T-helper 1 cell (primary cell): ENCODE measurements at places on chromosomes 6 and 20.
A peak's percentile ranks its signal among the peaks of the same experiment; 100 is the strongest.

DNA sequence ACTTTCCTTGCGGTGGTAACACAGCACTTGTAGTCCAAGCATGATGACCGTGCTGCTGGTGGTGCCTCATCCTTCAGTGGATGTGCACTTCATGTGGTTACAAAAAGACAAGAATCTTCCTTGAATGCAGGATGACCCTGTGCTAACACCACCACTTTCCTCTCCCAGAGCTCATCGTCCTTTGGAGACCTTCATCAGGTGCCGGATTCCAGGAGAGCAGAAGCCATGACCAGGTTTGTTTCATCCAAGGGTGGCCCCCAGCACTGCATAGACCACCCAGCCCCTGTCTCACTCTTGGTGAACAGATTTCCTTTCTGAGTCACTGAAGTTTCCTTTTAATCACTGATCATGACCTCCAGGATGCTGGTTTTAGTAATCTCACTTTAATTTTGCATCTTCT lies 101.2 kb upstream of the SYNDIG1 start:
- DNase-seq, result no peak

DNA sequence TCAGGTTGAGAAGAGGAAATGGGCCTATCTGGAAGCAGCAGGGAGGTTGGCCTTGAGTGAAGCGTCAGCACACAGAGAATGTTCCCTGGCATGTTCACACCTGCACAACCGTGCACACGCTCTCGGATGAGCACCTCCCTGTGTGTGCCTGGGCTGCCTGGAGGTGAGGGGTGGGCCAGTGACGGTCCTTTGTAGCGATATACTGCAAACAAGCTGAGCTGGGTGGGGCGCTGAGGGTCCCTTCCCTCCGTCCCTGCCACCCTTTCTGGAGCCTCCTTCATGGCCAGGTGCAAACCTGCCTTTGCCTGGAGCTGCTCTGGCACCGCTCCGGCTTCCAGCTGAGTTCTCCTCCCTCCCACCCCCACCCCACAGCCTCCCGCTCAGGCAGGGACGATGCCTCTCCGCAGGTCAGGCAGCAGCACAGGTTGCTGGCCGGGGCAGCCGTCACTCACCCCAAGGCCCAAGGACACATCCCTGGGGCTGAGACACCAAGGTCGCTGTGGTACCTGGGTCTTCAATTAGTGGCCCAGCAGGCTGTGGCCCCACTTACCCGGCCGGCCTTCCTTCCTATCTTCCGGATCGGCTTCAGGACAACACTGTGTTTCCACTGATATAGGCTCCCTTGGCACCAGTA lies 111.6 kb downstream of the ERMARD start:
- DNase-seq, result no peak

DNA sequence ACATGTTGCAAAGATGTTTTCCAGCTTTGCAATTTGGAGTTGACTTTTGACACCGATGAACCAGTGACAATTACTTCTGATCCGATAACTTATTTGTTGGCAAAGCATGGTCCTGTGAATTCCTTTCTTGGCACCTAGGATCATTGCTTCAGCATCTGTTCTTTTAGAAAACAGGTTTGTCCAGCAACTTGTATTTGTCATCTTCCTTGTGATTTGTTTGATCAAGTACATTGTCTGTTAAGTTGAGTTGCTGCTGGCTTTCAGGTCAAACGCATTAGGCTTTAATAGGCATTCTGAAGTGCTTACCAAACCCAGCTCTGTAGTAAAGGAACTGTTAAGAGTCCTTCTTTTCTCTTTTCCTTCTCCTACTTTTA lies 192.4 kb upstream of the ZNF217 start:
- DNase-seq, result no peak

GRCh38 chr6:15416932-15417509 lies 171.2 kb downstream of the JARID2 start:
- no peak for DNase-seq

DNA sequence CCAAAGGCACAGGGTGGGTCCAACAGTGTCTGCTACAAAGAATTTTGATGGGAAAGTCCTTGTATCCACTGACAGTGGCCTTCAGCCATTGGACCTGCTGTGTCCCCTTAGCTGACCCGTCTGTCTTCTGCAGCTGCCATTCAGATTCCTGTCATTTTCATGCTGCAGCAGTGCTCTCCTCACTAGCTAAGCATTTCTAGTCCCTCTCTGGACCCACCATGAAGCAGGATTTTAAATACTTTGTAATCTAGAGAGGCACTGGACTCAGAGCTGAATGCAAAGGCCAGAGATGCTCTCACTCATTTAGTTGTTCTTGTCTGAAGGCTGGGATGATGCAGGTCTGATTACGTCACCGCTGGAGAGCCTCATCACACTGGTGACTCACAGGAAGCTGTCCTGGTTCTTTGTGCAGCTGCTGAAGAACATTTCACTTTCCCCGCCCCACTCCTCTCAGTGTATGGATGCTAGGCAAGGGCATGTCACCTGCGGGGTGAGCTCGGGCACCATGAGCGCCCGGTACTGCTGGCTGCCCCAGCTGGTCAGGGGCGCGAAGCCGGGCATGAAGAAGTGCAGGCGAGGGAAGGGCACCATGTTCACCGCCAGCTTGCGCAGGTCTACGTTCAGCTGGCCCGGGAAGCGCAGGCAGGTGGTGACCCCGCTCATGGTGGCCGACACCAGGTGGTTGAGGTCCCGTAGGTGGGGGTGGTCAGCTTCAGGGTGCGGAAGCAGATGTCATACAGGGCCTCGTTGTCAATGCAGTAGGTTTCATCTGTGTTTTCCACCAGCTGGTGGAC lies 19.4 kb upstream of the TUBB2A start:
- DNase-seq, result no peak

- no peak for DNase-seq
Measured at GRCh38 chr6:4322846-4323309, 187.5 kb upstream of the ECI2 start.

DNA sequence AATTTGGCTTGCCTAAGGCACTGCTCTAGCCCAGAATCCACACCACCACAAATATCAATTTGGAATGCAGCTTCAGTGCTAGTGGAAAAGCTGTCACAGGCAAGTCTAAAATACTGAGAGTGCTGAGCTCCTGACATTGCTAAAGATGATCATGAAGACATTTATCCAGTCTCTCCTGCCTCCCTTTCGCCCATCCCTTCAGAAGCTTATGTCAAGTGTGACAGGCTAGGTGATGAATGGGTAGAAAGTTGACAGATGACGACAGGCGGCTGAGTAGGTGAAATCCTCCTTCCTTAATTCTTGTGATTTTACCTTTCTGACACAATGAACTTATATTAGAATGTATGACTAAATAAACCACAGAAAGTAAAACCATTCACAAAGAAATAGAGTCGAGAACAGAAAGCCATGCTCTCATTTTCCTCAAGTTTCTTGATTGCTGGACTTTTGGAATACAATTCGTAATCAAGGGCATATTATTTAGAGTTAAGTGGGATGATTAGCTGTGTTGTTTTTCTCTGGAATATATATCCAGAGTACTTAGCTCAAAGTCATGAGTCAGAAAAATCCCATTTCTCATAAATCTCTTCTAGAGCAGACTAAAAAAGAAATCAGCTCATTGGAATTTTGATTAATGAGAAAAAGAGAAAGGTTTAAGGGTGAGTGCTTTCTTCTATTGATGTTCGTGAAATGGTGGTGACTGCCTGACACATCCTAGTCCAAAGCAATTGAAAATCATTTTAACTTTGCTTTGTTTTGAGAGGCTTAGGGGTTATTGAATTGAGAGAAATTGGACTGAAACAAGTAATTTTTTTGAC lies 1228.2 kb upstream of the CITED2 start:
- DNase-seq, result no peak

GRCh38 chr6:15023448-15023847 lies 222.4 kb upstream of the JARID2 start:
- no peak for DNase-seq

GRCh38 chr20:19911810-19912382 lies 105.3 kb upstream of the NAA20 start:
- no peak for DNase-seq

GRCh38 chr6:52503323-52503747 lies 73.5 kb downstream of the TRAM2 start:
- no peak for DNase-seq

DNA sequence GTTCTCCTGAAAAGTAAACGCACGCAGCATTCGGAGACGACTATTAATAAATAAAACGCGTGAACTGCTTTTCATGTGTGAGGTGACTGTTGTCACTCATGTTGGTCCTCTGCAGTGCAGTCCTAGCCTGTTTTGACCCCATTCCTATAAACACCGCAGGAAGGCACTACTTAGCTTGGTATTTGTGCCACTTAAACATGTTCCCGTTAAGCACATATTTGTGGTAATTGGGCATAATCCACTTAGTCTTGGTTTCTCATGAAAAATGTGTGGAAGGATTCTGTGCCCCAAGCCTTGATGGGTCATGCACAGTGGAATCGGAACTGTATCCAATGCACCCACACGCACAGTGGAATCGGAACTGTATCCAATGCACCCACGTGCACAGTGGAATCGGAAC lies 313.9 kb downstream of the THBS2 start:
- no peak for DNase-seq

DNA sequence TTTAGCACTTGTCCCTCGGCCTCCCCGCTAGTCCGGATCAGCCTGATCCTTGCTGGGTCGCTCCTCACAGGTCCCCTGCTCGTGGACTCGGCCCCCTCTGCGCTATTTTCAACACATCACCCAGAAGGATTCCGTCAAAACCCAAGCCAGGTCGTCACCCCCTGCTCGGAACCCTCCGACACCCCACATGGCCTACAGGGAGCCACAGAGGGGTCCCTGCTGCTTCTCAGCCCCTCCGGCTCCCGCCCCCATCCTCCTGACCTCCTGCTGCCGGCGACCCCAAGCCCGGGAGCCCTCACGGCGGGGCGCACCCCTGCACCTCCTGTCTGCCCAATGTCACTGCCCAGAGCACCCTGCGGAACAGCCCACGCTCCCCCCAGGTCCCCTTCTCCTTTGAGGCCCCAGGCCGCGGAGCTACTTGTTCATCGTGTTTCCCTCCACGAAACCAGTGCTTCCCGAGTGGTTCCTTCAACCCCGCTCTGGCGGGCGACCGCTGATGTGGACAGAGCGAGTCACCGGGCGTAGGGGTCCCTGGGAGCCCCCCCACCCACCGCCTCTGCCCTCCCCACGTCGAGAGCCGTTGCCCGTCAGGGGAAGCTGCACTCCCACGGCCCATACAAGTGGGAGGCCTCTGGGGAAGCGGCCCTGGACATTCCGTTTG lies 638 bp upstream of the MYL9 start:
- DNase-seq, result no peak

DNA sequence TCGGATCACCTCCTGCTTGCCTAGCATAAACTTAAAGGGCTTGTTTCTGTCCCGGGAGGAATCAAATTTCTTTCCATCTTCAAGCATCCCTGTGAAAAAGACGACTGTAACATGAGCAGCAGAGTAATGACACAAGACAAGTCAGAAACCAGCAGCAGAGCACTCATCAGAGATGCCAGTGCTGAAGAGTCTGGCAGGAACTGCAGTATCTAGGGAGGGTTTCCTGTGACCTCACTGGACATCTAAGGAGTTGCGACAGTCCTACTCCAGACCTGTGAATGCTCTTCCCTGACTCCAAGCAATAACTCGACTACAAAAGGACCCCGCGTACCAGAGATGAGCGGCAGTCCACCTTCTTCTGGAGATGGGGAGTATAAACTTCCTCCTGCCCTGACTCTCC lies 17.3 kb downstream of the FKBP1A start:
- no peak for DNase-seq

DNA sequence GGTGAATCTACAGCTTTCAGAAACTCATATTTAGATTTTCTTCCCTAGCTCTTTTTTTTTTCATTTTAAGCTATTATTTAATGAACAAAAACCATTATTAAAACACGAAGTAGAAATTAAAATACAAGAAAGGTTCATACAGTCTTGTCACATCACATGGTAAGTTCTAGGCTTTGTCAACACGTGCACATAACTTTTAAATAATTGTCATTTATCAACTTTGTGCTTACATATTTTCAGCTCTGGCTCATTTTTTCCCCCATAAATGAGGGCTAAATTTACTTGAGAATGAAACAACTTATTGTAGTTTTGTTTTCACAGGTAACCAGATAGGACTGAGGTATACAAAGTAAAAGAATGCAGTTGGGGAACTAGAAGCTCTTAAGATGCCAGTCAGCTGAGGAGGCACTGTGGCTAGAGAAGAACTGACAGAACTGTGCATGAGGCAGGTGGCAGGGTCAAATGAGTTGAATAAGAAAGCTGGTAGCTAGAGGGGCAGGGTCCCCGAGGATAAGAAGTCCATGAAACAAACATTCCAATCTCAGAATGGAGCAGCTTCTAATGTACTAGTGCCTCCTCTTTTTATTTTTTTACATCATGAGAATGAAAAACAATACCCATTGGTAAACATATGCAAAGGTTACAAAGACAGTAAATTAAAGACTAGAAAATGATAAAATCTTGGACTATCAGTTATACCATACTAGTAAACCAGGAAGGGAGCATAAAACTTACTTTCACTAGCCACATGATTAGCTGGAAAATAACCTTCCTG lies 141.5 kb downstream of the MYB start:
- DNase-seq, result no peak

- no peak for DNase-seq
Measured at GRCh38 chr6:112382778-112383177, 35.6 kb downstream of the RFPL4B start.

DNA sequence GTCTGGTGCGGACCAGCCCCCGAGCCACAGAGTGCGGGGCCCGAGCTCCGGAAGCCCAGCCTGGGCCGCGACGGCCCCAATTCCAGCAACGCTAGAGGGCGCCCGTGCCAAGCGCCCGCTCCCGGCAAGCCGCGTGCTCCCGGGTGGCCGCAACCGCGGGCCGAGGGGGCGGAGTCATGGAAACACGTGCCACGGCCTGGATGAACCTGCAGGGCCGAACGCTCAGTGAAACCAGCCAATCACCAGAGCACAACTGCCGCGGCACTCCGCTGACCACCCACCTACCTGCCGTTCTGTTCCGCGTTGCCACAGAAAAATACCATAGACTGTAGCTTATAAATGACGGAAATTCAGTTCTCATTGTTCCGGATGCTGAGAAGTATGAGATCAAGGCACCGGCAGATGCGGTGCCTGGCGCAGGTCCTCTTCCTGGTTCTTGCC lies 85.7 kb upstream of the FOXC1 start:
- DNase-seq, result peak; percentile 61

DNA sequence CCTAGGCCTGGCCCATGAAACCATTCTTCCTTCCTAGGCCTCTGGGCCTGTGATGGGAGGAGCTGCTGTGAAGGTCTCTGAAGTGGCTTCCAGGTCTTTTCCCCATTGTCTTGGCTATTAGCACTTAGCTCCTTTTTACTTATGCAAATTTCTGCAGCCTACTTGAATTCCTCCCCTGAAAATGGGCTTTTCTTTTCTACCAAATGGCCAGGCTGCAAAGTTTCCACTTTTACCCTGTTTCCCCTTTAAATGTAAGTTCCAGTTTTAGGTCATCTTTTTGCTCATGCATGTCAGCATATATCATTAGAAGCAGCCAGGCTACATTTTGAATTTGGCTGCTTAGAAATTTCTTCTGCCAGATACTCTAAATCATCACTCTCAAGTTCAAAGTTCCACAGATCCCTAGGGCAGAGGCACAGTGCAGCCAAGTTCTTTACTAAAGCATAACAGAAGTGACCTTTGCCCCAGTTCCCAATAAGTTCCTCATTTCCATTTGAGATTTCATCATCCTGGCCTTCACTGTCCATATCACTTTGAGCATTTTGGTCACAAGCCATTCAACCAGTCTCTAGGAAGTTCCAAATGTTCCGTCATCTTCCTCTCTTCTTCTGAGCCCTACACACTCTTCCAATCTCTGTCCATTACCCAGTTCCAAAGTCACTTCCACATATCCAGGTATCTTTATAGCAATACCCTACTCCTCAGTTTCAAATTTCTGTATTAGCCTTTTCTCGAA lies 71.9 kb downstream of the TBC1D7 start:
- no peak for DNase-seq

- no peak for DNase-seq
Measured at GRCh38 chr6:74320715-74321114, 624.7 kb downstream of the CD109 start.

- DNase-seq, result no peak
Measured at GRCh38 chr6:42326248-42326647, 108.6 kb upstream of the MRPS10 start.
